ENCODE measurements at places on chromosomes 2 and 18. TPM values are rescaled to one million over a fixed set of nuclear protein-coding genes. Genes with fewer than 3 reads are reported as not detected.

DNA sequence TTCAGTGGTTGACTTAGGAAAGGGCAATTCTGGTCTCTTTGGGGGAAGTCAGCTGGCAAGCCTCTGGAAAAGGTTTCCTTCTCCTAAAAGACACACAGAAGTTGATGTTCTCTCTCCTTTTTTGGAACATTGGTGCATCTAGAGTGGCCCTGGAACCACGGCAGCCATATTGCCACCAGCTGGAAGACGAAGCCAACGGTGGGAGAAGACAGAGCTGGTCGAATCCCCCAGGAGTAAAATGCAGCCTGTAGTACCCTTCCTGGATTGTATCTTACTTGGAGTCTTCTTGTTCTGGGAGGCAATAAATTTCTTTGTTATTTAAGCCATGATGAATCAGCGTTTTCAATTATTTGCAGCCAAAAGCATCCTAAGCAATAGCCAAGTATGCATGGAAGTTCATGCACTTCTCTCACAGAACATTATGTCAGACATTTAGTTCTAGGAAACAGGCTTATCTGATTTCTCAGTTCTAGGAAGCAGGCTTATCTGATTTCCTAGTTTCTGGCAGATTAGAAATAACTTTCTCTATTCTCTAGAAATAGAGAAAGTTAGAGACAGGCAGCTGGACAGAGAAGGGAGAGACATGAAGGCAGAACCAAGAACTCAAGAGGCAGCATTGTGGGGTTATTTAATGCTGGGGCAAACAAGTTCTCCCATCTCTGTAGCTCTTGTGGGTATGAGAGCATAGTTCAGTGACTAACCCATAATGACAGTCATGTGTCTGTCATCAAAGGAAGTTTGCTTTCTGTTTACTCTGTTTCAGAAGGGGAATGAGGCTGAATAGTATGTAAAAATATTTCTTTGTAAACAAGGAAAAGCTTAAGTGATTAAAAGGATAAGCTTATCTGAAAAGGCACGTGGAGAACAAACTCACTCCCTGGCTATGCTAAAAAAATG, 40.5 kb upstream of the NABP1 start:
- no peak for DNase-seq

GRCh38 chr2:113251118-113251517, 27.6 kb downstream of the PAX8 start:
- DNase-seq: no peak

- no peak for DNase-seq
These were observed 43.3 kb upstream of the SERPINB2 start for GRCh38 chr18:63844254-63844653.

NR4A2 gene
- 2.9 TPM for total RNA-seq
